ENCODE measurements at places on chromosomes 16 and 17. TPM values are rescaled to one million over a fixed set of nuclear protein-coding genes. Genes with fewer than 3 reads are reported as not detected.

DNA sequence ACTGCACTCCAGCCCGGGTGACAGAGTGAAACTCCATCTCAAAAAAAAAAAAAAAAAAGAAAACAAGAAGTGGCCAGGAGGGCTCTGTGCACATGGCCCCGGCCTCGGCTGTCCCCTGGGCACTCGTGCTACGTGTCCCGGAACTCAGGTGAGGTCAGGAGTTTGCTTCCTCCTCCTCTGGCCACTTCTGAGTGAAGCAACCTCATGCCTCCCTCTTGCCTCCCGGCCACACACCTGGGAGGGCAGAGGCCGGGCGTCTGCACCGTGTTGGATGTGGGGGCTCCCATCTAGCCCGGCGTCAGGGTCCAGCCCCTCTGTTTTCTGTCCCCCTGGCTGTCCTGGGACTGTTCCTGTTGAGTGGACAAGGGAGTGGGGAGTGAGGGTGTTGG, 22.2 kb downstream of the ASPSCR1 start:
- DNase-seq, result no peak

The ITGAD gene
- total RNA-seq, result not detected

DNA sequence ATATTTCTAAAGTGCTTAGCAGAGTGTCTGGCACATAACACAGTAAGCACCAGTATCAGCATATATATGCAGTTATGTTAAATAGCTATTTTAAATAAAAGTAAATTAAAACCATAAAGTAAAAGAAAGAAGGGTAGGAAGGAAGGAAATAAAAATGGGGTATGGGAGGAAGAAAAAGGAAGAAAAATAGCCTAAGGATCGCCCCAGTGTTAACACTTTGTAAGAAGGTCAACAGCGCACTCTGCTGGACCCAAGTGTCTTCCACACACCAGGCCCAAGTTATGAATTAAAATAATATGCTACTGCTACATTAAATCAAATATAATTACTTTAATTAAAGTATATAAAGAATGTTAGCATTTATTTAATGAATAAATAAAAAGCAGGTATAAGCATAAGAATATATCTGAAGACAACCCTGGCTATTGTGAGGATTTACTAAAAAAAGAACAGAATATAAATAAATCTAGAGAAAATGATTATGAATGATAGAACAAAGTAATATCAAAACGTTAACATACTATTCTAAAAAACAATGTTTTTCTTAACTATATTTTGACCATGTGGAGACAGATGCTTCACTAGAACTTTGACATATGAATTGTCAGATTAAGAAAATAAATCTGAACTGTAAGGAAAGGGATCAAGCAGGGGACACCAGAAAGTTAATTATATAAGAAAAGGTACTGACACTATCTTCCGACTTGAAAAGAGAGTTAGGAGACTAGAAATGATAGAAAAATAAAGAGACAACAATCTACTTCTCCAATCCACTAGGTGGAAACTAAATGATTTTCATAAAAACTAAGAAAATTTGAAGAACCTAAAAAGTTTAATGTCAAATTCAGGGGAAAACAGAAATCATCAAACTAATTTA, 25.9 kb downstream of the BRIP1 start:
- DNase-seq, result peak; percentile 76

The C16orf96 gene
- 0.27 TPM for total RNA-seq

The CTRL gene
- total RNA-seq, result 4.0 TPM

The KRT222 gene
- total RNA-seq, result not detected

DNA sequence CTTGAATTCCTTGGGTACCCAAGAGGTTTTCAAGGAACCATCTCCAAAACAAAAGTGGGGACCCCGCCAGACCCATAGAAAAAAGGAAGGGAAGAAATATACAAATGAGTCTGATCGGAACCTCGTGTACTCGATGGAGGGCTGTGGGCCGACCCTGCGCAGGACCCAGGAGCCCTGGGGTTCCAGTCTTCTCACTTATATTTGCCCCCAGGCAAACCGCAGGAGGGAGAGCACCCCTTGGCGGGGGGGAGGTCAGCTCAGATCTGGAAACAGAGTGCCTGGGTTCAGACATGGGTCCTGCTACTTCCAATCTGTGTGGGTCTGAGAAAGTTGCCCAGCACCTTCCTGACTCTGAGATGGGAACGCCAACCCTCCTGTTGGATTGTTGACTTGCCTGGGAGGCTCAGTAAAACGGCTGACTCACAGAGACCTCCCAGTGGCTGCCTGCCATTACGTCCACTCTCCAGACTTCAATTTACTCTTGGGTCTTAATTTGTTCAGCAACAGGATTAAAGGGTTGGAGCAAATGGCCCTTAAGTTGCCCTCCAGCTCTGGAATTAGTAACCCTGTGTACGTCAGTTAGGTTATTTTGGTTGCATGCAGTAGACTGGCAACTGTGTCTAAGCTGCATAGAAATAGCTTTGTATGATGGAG, 24.9 kb upstream of the CACNG4 start:
- DNase-seq, result no peak

The PABPN1L gene
- not detected for total RNA-seq

DNA sequence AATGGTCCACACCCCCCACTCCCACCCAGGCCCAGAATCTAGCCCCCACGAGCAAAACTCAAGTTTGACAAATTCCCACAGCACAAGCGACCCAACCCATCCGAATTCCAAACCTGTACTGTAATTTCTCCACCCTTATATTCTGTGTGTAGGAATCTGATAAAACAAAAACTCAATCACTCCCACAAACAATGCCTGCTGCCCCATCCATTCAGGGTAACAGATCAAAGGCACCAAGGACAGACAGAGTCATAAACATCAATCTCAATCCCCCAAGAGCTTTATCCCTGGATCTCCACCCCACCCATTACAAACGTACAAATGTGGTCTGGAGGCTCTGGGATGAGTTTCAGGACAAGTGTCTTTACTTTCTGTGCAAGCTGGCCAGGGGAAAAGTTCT, 157.8 kb downstream of the AXIN2 start:
- no peak for DNase-seq

- peak; percentile 4 for DNase-seq
These were observed 87.4 kb upstream of the LHX1 start for GRCh38 chr17:36849871-36850348.

The LRRC75A gene
- not detected for total RNA-seq

DNA sequence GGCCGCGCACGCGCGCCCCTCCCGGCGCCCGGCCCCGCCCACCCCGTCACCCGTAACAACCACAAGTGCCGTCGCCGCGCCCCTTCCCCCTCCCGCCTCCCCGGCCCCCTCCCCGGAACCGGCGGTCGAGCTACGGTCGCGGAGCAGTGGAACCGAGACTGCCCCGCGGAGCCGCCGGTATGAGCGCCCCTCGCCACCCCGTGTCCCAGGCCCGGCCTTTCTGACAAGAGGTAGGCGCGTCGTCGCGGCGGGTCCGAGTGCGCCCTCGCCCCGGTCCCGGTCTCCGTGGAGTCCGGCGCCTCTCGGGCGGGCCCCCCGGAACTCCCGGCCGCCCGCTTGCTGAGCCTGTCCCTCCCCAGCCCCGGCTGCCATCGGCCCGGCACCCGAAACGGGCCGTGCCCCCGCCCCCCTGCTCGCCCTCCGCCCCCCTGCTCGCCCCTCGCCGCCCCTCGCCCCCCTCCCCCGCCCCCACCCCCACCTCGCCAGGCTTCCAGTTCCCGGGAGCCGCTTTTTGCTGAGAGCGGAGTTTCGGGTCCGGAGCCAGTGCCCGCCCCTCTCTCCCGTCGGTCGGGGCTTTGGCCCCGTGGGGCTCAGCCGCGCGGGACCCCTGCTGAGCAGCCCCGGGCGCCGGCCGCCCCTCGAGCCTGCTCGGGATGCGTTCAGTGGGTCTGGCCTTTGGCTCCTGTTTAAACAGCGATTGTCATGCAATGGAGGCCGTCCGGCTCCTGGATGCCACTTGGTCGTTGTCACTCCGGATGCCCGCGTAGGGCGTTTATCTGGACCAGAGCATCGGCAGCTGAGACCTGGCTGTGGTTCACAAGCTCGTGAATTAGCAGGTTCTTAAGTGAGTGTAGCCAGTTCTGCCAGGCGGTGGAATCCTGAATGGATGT, at the start of gene SEC14L1:
TSS of gene SEC14L1 (plus strand) at position 92 of the 890 bp plus-strand sequence. CDS start 2,628 bp downstream, outside the sequence.
- DNase-seq, result peak; percentile 82

GRCh38 chr17:83145831-83146230, 66.4 kb downstream of the METRNL start:
- no peak for DNase-seq

The TPSAB1 gene
- not detected for total RNA-seq

The FAM20A gene
- not detected for total RNA-seq

GRCh38 chr16:53947642-53948041, 243.7 kb downstream of the FTO start:
- no peak for DNase-seq

DNA sequence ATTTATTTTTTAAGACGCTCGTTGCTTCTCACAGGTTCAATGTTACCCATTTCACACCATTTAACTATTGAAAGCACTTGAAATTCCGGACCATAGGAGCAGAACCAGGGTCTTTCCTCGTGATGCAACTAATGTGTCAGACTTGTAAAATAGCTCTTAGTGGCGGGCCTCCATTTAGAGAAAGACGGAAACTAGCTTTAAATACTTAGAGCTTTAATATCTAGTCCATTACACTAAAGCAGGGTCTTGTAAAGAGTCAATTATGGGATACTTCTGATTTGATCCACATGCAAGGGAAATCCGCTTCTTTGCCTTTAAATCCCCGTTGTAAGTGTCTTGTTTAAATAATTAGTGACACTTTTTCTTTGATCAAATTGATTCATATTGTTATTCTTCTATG, 56.6 kb downstream of the NACA2 start:
- DNase-seq, result no peak

The TCAP gene
- total RNA-seq, result 2.7 TPM

DNA sequence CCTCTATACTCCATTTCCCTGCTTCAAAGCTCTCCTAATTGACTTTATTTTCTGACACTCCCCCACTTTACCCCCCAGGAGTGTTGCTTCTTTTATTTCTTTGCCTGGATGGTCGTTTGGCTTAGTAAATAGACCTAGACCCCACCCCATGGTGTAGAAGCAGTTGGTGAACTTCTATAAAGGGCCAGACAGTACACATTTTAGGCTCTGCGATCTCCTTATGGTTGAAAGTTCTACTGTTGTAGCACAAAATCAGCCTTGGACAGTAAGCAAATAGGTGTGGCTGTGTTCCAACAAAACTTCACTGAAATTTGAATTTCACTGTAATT, 31.9 kb downstream of the ZNF287 start:
- no peak for DNase-seq

The TM4SF5 gene
- not detected for total RNA-seq

- peak; percentile 65 for DNase-seq
These were observed 882 bp upstream of the ATP6V0C start for GRCh38 chr16:2512735-2513404.

- DNase-seq, result peak; percentile 95
These were observed 718 bp downstream of the ATP2A3 start for GRCh38 chr17:3963237-3964201.

- peak; percentile 77 for DNase-seq
These were observed 14.1 kb downstream of the MAP3K14 start for GRCh38 chr17:45302649-45303173.

The CCL17 gene
- not detected for total RNA-seq

The SLFN14 gene
- not detected for total RNA-seq

GRCh38 chr17:17109907-17110306, 67.7 kb downstream of the MPRIP start:
- no peak for DNase-seq

The TRPV2 gene
- 4.9 TPM for total RNA-seq
